Cardiac muscle cell (in vitro differentiated cells and primary cell): ENCODE measurements at places on chromosomes 1 and 21. TPM values are rescaled to one million over a fixed set of nuclear protein-coding genes. Genes with fewer than 3 reads are reported as not detected.

DNA sequence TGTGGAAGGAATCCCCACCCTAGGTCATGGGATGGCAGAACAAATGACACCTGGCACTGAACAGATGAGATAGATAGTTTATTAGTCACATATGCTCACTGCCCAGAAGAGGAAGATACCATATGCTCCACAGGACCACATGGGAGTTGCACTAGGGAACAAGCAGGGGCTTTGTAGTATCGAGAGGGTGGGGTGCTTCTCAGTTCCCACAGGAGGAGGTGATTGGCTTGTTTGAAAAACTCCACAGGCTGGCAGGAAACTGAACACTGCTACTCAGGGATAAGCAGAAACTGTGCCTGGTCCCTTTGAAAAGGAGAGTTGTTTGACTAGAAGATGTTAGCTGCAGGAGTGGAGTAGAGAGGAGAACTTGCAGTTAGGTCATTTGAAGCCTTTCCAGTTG is 31.9 kb upstream of the RXRG start:
- no peaks in the 10 kb centered on the region for H3K27me3 ChIP-seq
- no peaks in the 10 kb centered on the region for H3K36me3 ChIP-seq
- no peak for DNase-seq
- H3K27ac ChIP-seq = no peak overlapping the region
- peaks cover 1% of the 10 kb centered on the region for H3K4me1 ChIP-seq
- H3K4me3 ChIP-seq = no peak overlapping the region

DNA sequence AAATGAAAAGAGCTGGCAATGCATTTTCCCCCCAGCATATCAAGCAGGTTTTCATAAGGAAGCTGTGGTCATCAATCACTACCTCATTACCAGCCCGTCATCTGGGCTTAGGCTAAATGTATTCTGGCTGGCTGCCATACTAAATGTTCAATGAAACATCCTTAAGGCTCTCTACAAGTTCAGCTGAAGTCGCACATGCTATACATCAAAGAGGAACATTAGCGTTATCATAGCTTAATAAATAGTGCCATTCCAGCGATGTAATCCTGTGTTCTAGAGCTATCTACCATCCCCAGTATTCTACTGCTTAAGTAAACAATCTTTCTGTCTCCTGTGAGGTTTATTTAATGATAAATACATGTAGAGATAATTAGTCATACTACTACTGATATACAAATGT is 288.8 kb downstream of the DPYD start:
- H3K27ac ChIP-seq = peak overlapping the region; percentile 70
- peak; percentile 43 for DNase-seq
- H3K4me1 ChIP-seq = peaks cover 33% of the 10 kb centered on the region

DNA sequence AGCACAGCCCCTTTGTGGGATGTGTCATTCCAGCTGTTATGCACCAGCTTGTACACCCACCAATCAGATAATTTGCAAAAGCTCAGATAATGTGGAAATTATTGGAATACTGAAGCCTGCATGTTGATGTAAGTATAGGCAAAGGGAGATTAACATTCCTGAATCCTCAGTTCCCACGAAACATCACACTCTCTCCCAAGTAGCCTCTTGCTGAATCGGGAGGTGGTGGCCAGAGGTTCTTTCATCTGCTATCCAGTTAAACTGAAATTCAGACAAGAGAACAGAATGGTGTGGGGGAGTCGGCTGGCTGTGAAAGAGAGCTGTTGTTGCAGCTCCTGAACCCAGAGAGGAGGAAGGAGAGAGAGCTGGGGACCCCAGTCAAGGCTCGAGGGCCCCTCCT is 170.9 kb downstream of the ZBTB18 start:
- H3K4me3 ChIP-seq = no peak overlapping the region
- H3K27ac ChIP-seq = no peak overlapping the region
- H3K36me3 ChIP-seq = no peaks in the 10 kb centered on the region
- H3K4me1 ChIP-seq = no peaks in the 10 kb centered on the region

DNA sequence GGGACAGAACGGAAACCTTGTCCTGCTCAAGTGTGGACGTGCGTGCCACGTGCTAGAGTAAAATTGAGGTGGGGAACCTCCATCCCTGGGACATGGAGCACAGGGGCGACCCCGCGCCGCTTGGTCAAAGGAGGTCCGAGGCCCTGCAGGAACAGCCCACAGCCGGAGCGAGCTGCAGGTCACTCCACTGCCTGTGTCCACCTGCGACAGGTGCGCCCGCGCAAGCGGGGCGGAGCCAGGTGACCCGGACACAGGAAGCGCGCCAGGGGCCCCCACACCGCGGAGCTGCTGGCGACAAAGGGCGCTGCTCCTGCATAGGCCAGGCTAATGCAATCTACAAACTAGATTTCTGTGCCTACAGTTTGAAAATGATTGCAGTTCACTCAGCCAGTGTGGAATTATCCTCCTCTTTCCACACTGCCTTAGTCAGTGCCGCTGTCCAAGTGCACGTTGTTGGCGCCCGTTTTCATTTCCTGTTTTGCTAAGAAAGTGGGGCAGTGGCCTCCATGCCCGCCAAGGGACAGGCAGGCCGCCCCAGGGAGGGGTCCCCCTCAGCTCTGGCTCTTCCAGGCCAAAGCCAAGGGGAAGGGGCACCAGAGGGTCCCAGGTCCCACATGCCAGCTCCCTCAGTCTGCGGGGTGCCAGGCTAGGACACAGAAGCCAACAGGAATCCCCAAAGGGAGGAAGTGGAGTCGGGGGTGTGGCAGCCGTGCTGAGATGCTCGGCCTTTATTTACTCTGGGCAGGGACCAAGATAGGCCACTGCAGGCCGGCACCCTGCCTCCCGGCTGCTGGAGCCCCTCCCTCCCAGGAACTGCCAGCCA is 4.3 kb upstream of the NADK start:
- DNase-seq = peak; percentile 18
- H3K4me1 ChIP-seq = peaks cover 15% of the 10 kb centered on the region
- H3K27me3 ChIP-seq = no peaks in the 10 kb centered on the region

GRCh38 chr1:35586808-35587207 is 13.7 kb downstream of the TFAP2E start:
- H3K36me3 ChIP-seq = no peaks in the 10 kb centered on the region
- H3K4me3 ChIP-seq = no peak overlapping the region
- H3K27me3 ChIP-seq = peaks cover 2% of the 10 kb centered on the region

DNA sequence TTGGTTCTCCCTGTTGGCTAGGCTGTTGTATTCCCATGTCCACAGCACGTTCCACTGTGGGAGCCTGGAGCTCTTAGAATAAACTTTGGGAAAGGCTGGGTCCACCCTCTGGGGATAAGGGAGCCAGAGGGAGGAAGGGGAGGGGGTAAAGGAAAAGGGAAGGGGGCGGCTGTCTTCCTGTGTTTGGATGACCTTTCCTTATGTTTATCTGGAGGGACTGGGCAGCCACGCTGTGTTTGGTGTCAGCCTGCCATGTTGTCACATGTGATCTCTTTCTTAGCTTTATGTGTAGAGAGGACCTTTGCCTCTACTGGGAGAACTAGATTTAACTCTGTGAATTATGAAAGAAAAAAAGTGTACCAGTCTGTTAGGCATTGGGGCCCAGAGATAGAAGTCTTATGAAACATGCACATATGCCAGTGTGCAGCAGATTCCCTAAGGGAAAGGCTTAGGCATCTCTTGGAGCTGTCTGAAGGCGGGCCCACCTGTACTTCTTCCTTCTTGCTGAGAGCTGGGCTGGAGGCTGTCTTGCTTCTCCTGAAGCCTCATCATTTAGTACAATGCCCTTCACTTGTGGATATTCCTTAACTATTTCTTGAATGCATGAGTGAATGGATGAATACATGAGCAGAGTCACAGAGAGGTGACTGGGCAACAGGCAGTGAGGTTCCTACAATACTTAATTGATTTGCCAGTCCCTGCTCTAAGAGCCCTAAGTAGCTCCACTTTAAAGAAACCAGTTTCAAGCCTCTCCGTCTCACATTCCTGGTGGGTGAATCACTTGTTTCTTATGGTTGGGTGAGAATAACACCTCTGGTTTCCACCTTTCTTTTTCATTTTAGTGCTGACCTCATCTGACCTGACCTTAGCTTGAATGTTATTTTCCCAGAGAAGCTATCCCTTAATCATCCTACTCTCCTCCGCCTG is 62.5 kb upstream of the ARHGAP29 start:
- no peaks in the 10 kb centered on the region for H3K36me3 ChIP-seq

- H3K27me3 ChIP-seq = no peaks in the 10 kb centered on the region
- H3K36me3 ChIP-seq = no peaks in the 10 kb centered on the region
- no peak for DNase-seq
Observed at GRCh38 chr1:13494025-13494424, 19.8 kb downstream of the LRRC38 start.

YIPF1 gene
- total RNA-seq = 14.4 and 21.0 TPM in 2 replicates

IGSF21 gene
- total RNA-seq = 0.06 and 0.07 TPM in 2 replicates

VPS13D gene
- total RNA-seq = 23.5 and 35.7 TPM in 2 replicates

- H3K4me1 ChIP-seq = no peaks in the 10 kb centered on the region
- H3K4me3 ChIP-seq = no peak overlapping the region
- H3K27me3 ChIP-seq = no peaks in the 10 kb centered on the region
- no peaks in the 10 kb centered on the region for H3K36me3 ChIP-seq
Observed at GRCh38 chr1:168320800-168321450, 40.2 kb downstream of the TBX19 start.

GRCh38 chr1:76083189-76083588 is 8.6 kb downstream of the ST6GALNAC3 start:
- H3K27me3 ChIP-seq = no peaks in the 10 kb centered on the region
- H3K27ac ChIP-seq = no peak overlapping the region
- H3K36me3 ChIP-seq = no peaks in the 10 kb centered on the region

DNA sequence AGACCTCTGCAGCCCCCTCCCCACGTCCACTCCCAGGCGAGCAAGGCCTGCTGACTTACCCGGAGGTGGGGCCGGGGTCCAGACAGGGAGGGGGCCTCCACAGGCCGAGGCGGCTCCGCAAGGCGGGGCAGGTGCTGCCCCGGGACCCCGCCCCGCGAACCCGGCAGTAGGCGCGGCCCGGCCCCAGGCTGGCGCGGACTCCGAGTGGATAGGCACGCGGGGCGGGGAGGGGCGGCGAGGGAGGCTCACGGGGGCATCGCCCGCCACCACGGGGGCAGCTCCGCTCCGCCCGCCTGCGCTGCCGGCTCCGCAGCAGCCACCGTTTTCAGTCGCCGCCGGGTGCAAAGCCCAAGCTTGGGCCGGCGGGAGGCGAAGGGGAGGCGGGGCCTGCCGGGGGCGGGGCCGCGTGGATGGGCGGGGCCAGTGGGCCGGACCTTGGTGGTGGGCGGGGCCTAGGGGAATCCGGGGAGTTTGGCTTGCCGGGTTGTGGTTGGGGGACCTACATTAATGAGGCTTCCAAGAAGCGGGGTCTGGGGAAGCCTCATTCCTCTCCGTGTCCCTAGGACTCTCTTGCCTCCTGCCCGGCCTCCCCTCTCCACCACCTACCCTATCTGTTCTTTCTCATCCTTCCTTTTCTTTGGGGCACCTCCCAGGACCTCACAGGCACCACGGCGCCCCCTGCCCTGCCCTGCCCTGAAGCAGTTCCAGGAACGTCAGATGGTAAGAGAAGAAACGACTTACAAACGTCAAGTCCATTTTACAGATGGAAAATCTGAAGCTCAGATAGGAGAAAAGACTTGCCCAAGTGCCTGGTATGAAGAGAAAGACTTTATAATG is at the start of gene RIMS3:
RIMS3 (minus strand) TSS at position 348 of the 837 bp plus-strand sequence. CDS start 23,757 bp downstream, outside the sequence.
- peak within 1 kb of the TSS; percentile 60 for H3K4me3 ChIP-seq
- peaks cover 34% of the 10 kb centered on the region for H3K4me1 ChIP-seq
- H3K36me3 ChIP-seq = no peaks in the 10 kb centered on the region

CDC42BPA gene
- total RNA-seq = 12.0 and 25.2 TPM in 2 replicates

DNA sequence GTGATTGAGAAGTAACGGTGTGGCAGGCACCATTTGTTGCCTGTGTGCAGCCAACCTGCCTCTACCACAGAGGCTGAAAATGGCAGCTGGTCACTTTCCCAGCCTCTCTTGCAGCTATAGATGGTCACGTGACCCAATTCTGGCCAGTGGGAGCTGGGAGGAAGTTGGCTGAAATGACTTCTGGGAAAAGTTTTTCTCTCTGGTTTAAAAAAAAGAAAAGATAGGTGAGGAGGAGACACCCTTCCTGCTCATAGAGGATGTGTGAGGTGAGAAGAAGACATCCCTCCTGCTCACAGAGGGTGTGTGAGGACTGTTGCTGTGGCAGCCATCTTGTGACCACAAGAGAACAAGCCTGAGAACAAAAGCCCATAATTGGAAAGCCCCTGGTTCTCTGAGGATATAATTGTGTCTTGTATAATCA is 122.8 kb downstream of the SYF2 start:
- no peaks in the 10 kb centered on the region for H3K36me3 ChIP-seq
- H3K27me3 ChIP-seq = no peaks in the 10 kb centered on the region
- no peak overlapping the region for H3K4me3 ChIP-seq
- no peak for DNase-seq
- H3K4me1 ChIP-seq = no peaks in the 10 kb centered on the region
- no peak overlapping the region for H3K27ac ChIP-seq

- H3K27ac ChIP-seq = peak overlapping the region; percentile 5
- no peaks in the 10 kb centered on the region for H3K27me3 ChIP-seq
- H3K4me1 ChIP-seq = peaks cover 8% of the 10 kb centered on the region
- no peaks in the 10 kb centered on the region for H3K36me3 ChIP-seq
Observed at GRCh38 chr1:108045460-108045859, 80.5 kb upstream of the VAV3 start.

GRCh38 chr1:176567190-176567794 is 104.3 kb downstream of the PAPPA2 start:
- no peaks in the 10 kb centered on the region for H3K27me3 ChIP-seq
- no peak overlapping the region for H3K4me3 ChIP-seq
- H3K36me3 ChIP-seq = no peaks in the 10 kb centered on the region
- no peaks in the 10 kb centered on the region for H3K4me1 ChIP-seq
- no peak overlapping the region for H3K27ac ChIP-seq

GRCh38 chr1:169048043-169048442 is 58.4 kb upstream of the ATP1B1 start:
- DNase-seq = no peak
- H3K27me3 ChIP-seq = no peaks in the 10 kb centered on the region
- no peak overlapping the region for H3K4me3 ChIP-seq

DNA sequence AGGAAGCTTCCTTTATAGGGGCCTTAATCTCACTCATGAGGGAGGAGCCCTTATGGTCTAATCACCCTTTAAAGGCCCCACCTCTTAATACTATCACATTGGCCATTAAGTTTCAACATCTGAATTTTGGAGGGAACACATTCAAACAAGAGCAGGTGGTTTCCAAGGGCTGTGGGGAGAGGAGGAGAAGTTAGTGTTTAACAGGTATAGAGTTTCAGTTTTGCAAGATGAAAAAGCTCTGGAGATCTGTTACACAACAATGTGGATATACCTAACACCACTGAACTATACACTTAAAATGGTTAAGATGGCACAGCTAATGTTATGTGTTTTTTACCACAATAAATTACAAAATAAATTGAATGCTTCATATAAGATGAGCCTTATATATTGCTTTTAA is 113.4 kb upstream of the DNAH14 start:
- H3K4me1 ChIP-seq = no peaks in the 10 kb centered on the region
- no peak overlapping the region for H3K4me3 ChIP-seq
- no peaks in the 10 kb centered on the region for H3K36me3 ChIP-seq
- H3K27ac ChIP-seq = no peak overlapping the region

PPOX gene
- 35.4 and 53.8 TPM in 2 replicates for total RNA-seq

DNA sequence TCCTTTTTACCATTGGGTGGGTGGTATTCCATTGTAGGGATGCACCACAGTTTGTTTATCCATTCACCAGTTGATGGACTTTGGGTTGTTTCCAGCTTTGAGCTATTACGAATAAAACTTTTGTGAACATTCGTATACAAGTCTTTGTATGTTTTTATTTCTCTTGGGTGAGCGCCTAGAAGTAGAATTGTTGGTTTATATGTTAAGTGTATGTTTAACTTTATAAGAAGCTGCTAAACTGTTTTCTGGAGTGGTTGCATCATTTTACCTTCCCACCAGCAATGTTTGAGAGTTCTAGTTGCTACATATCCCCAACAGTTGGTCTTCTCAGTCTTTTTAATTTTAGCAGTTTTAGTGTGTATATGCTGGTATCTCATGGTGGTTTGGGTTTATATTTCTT is 132.5 kb downstream of the PEX14 start:
- H3K4me1 ChIP-seq = no peaks in the 10 kb centered on the region
- no peak overlapping the region for H3K4me3 ChIP-seq
- H3K36me3 ChIP-seq = no peaks in the 10 kb centered on the region
- no peak overlapping the region for H3K27ac ChIP-seq
